A549 treated with CpdA at 1 μM for 4 hours (cell line): ENCODE measurements at places on chromosomes 1 and 21. TPM values are rescaled to one million over a fixed set of nuclear protein-coding genes. Genes with fewer than 3 reads are reported as not detected.

FAM72C gene
- total RNA-seq, result 5.6 to 7.2 TPM (median 6.4 TPM) in 5 replicates

KLHDC8A gene
- total RNA-seq, result 0.22 to 0.79 TPM (median 0.59 TPM) in 5 replicates

IL23R gene
- not detected in 5 replicates for total RNA-seq

NPPA gene
- not detected in 5 replicates for total RNA-seq

FOXO6 gene
- 0.29 to 0.82 TPM (median 0.64 TPM) in 5 replicates for total RNA-seq

BCL2L15 gene
- 0.48 to 1.7 TPM (median 0.85 TPM) in 4 of 5 replicates, not detected in the other for total RNA-seq

CHRM3 gene
- total RNA-seq, result 0.05 to 0.28 TPM (median 0.17 TPM) in 3 of 5 replicates, not detected in the others

IKBKE gene
- total RNA-seq, result 7.4 to 9.5 TPM (median 8.8 TPM) in 5 replicates

COL16A1 gene
- 5.2 to 6.2 TPM (median 5.4 TPM) in 5 replicates for total RNA-seq

SPRR2F gene
- not detected in 5 replicates for total RNA-seq

CR1L gene
- 0.71 TPM in 1 of 5 replicates, not detected in the others for total RNA-seq

ANGPTL3 gene
- total RNA-seq, result not detected in 5 replicates

C8A gene
- total RNA-seq, result not detected in 5 replicates

OLFML3 gene
- 3.4 to 4.1 TPM (median 4.1 TPM) in 5 replicates for total RNA-seq

SMCP gene
- not detected in 5 replicates for total RNA-seq

CCDC30 gene
- total RNA-seq, result 0.21 to 0.92 TPM (median 0.65 TPM) in 5 replicates

FLG gene
- 0.01 TPM in 2 of 5 replicates, not detected in the others for total RNA-seq
